ENCODE measurements at places on chromosomes 16 and 17.

- no peak for DNase-seq
Observed at GRCh38 chr16:30070490-30070889, 4.9 kb downstream of the ALDOA start.

DNA sequence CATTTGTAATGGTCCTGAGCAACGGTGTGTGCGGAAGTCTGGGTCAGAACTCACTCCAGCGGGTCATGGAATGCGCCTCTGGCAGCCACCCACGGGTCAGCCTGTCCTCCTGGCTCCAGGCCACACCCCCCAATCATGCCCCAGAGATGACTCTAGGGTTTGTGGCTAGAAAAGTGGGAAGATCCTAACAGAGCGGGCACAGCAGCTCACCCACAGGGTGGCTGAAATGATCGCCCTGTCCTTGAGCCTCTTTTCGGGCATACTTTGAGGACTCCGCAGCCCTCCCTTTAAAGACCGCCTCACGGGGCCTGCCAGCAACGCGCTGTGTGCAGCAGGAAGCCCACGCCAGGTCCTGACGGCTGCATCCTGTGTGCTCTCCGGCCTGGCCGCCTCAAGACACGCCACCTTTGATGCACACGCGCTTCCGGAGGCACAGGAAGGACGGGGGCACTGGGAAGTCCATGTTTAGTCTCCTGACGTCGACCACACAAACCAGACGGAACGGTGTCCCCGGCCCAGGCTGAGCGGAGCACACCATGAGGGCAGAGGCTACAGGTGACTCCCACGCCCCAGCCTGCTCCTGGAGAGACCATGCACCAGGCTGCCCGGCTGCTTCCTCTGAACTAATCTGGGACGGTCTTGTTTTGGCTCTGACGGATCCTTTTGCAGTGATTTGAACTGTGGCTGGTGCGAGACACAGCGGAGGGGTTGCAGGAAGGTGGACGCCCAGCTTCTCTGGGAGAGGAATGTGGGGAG lies 92.9 kb downstream of the TBC1D16 start:
- no peak for DNase-seq

- DNase-seq = no peak
Observed at GRCh38 chr17:61398721-61399130, 917 bp upstream of the TBX2 start.

- DNase-seq = no peak
Observed at GRCh38 chr17:40533896-40534295, 31.4 kb downstream of the CCR7 start.

- no peak for DNase-seq
Observed at GRCh38 chr16:54554581-54554980, 268.0 kb upstream of the IRX3 start.

GRCh38 chr16:400061-400591 lies 1.6 kb upstream of the DECR2 start:
- no peak for DNase-seq

- no peak for DNase-seq
Observed at GRCh38 chr16:72191551-72191950, 19.6 kb upstream of the PMFBP1 start.

DNA sequence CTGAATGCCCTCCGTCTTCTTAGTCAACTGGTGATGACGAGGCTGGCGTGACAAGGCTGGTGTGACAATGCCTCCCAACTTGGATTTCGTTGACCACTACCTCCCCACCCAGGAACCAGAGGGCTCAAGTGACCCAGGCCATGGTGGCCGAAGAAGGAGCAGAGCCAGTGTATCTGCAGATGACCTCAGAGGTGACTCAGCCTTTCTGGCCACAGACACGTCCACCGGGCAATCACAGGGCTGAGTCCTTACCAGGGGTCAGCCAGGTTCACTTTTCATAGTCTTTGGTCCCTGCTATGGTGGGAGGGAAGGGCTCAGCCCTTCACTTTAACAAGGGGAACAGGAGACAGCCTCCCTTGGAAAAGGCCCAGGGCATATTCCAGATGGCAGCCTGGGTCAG lies 116.3 kb downstream of the MAF start:
- DNase-seq = no peak

DNA sequence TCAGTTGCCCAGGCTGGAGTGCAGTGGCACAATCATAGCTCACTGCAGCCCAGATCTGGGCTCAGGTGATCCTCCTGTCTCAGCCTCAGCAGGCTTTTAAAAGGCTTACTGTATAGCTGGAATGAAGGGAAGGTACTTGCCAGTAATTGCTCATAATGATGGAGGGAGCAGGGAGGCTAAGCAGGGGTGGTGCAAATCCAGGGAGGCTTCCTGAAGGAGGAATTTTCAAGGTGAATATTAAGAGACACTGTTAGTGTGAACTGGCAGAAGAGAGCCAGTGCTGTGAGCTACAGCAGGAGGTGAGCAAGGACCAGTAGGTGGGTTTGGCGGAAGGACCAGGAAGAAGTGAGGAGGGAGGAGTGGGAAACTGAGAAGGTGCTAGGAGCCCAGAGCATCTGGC lies 24.7 kb downstream of the CRHR1 start:
- no peak for DNase-seq

DNA sequence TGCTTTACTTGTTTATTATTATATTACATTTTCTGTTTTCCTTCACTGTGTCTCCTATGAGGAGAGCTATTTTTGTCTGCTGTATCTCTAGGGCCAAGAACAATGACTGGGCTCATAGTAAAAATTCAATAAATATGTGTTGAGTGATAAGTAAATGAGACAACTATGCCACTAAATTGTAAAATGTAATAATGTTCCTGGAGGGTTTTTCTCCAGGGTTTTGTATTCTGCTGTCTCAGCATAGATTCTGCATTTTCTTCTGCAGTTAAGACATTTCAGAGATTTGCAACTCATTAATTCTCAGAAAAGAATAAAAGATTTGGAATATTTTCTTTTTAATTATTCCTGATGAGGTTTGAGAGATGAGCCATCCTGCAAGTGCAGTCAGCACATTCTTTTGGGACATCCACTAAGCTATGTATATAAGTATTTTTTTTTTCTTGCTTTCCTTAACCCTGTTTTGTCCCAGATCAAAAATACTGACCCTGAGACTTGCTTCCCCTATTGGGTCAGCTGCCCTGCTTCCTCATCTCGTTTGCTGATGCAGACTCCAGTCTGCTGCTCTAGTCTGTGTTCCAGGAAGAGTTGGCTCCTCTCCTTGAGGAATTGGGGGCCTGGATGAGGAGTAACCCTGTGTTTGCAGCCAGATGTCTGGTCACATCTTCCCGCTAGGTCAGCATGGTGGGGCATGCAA lies 122.9 kb downstream of the ABCA8 start:
- no peak for DNase-seq

GRCh38 chr16:70778901-70779309 lies 22.1 kb downstream of the VAC14 start:
- DNase-seq = no peak
